ENCODE measurements at places on chromosomes 5 and 9.

DNA sequence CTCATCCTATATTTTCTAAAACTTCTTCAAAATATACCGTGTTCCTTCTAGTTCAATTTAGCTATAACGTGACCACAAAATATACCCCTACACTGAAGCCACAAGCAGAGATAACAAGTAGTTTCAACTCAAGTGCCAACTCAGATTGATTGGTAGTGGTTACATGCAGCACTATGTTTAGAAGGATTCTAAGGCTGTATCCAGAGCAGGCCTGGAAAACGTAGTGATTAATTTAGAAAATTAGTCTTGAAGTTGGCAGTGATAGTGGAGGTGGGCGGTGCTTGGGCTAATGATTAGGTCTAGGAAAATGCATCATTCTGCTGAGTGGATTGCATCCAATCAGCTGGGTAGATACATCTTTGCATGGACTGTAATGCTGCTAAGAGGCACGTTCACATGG lies 61.5 kb downstream of the MAMDC2 start:
- no peak for DNase-seq

DNA sequence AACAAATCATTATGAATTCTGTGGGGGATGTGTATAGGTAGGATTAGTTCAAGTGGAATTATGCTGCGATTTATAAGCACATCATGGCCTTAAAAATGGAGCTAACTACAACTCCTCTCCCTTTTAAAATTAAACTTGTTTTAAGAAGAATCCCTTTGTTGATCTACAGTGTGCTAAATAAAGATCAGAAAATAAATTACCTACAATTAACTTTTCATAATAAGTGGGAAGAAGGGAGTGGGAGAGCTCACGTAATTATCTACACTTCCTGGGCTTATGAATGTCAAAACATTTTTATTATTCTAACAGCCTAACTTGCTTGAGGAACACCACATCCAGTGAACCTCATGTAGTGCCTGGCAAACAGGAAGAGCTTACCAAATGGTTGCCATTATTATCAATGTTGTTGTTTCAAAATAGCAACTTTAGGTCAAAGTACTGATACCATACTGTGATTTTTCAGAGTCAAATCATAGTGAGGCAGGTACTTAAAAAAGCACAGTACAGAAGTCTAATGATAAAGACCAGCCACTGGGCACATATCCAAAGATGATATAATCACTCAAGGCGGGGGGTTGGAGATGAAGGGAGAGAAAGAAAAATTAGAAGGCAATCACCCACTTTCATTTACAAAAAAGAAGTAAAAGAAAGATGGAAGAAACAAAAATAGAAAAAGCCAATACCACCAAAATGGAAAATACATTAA lies 174.0 kb downstream of the RAPGEF6 start:
- DNase-seq: no peak

DNA sequence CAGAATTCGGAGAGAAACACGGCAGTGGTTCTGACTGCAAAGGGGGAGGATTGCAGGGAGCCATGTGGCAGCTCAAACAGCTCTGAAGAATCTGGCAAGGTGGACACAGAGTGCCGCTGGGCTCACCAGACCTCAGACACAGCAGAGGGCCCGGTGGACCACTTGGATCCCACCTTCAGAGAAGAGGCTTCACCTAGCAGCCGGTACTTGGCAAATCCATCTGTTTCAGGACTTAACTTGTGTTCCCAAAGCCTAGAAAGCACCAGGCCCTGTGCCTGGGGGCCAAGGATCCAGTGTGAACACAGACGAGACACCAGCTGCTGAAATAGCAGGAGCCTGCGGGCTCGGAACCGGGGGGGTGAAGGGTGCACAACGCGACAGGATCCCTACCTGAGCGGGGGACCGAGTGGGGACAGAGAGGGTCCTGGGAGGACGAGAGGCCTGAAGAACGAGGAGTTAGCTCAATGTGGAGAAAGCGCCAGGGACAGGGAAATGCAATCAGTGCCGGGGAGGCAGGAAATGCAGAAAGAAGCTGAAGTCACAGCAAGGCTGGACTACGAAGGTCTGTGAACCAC lies 44.6 kb downstream of the BTNL9 start:
- DNase-seq: no peak

GRCh38 chr5:80175337-80175736 lies 80.5 kb downstream of the SERINC5 start:
- DNase-seq: no peak

DNA sequence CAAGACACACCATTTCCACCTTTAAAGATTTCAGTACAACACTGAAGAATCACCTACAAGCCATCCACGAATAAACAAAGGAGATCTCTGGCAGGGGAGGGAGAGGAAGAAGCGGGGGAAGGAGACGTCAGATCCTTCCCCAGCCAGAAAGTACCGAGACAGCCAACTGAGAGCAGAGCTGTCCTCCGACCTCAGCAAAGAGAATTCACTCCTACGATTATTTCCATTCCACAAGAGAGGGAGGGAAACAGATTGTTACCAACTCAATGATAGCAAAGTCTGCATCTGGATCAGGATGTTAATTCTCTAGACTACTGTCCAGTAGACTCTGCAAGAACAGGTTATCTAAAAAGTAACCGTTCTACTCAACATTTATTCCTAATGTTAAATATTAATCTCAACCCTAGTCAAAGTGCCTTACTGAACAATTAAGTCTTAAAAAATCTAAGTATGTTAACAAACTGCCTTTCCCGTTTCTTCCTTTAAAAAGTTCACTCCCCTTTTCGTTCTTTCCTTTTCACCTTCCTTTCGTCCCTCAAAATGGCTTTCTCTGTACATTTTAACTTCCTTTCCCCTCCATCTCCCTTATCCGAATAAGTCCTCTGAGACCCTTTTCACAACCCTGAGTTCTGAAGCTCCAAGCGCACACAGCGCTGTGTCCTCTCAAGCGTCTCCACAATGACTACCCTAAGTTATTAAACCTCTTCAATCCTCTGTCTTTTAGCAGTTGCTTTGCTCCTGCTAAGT lies 1.4 kb downstream of the CHD1 start:
- DNase-seq: no peak

GRCh38 chr5:126883564-126884245 lies 106.8 kb downstream of the LMNB1 start:
- DNase-seq: no peak

- no peak for DNase-seq
Measured at GRCh38 chr5:158979290-158979689, 120.4 kb downstream of the EBF1 start.

DNA sequence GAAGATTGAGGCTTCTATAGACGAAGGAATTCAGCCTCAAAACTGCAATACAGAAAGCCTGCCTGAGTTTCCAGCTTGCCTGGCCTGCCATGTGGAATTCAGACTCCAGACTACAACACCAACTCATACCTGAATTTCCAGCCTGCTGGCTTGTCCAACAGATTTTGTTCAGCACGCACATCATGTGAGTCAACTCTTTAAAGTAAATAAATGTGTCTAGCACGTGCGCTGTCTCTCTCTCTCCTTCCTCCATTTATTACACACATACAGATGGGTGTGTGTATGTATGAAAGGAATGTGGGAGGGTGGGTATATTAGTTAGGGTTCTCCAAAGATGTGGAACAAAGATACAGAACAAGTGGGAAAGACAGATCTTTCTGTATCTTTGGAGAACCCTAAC lies 82.4 kb upstream of the TAS2R1 start:
- DNase-seq: no peak

All from Right ventricle myocardium superior (tissue), 1 donor.